ENCODE measurements at places on chromosomes 5 and 9. TPM values are rescaled to one million over a fixed set of nuclear protein-coding genes. Genes with fewer than 3 reads are reported as not detected.

DNA sequence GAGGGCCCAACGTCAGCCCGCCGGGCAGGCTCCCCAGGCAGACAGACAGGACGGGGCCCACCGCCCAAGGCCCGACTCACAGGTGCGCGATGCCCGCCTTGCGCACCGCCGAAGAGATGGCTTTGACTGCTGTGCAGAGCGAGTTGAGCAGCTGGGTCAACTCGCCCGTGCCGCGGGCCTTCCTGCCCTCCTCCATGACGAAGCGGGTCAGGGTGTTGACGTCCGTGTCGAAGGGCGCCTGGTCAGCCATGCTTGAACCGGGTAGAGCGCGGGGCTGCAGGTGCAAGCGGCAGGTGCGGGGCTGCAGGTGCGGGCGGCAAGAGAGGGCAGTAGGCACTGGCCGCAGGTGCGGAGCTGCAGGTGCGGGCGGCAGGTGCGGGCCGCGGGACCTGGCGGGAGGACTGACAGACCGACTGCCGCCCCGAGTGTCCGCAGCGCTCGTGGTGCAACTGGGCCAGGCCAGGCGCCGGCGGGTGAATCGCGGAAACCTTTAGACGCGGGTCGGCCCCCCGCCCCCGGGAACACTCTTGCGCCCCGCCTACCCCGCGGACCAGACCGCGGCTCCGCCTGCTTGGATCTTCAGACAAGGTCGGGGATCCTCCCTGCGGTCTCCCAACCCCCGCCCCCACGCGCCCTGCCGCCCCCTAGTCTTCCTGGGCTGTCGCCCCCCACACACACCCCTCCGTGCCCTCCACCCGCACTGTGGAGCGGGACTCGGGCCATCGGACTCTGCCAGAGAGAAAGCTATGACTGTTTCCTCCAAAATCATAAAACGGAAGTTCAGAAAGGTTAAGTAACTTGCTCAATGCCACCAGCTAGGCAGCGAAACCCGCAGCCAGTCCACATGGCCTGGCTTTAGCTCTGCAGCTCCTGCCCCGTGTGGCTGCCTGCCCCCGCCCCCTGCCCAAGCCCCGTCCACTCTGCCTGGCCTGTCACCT lies at the start of gene FBP1:
Gene FBP1 (minus strand): TSS at position 458 of the 938 bp plus-strand sequence. CDS start 208 bp downstream, at position 250.
- DNase-seq = no peak

- no peak for DNase-seq
Measured at GRCh38 chr9:116002624-116003023, 151.0 kb upstream of the PAPPA start.

- no peak for DNase-seq
Measured at GRCh38 chr9:8904771-8905515, 1105.4 kb upstream of the DMAC1 start.

- DNase-seq = no peak
Measured at GRCh38 chr9:89532478-89532877, 34.6 kb upstream of the SEMA4D start.

DNA sequence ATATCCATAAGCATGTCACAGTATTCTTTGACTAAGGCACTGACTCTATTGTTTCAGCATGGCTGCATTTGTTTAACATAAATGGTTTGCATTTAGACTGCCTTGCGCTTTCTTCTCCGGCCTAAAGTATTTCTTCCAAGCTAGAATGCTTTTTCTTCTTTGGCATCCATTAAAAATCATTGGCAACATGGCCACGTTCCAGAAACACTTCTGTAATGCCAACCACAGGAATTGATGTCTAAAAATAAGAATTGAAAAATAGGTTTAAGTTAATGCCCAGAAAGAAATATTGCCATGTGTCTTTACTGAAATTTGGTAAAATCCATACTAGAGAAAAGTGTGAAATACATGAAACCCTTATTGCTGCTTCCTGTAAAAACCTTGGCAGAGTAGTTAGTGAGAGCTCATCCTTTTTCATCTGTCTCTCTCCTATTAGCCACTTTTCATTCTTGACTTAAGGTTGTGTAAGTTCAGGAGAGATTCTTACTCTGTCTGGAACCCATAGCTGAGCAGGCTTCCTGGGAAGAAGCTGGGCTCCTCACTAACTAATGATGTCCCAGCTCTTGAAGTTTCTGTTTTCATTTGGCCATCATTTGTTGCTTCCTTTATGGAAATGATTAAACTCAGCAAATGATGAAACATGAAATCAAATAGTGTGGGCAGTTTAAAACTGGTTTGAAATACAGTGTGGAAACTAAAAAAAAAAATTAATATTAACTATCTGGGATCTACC lies 58.2 kb upstream of the RPS23 start:
- DNase-seq = no peak

DNA sequence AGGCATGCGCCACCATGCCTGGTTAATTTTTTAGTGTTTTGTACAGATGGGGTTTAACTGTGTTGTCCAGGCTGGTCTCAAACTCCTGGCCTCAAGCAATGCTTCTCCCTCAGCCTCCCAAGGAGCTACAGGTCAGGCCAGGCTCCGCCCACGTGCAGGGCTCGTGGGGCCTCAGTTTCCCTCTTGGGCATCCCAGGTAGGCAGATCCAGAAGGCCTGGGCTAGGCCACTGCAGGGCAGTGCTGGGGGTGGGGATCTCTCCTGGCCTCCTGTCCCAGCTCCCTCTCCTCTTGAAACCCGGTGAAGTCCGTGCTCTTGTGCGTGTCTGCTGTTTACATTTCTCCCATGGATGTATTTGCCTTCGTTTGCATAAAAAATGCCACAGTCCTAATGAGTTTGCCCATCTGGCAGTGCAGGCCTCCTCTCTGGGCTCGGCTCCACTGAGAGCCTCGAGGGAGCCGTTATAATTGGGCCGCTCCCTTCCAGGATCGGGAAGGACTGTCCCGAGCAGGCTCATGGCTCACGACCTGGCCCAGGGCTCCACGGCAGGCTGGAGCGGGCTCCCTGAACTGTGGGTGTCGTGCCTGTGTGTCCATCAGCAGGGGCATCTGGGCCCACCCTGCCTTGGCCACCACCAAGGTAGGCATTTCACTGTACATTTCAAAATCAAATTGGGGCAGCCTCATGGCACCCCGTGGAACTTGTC lies 52.6 kb upstream of the RUFY1 start:
- no peak for DNase-seq

DNA sequence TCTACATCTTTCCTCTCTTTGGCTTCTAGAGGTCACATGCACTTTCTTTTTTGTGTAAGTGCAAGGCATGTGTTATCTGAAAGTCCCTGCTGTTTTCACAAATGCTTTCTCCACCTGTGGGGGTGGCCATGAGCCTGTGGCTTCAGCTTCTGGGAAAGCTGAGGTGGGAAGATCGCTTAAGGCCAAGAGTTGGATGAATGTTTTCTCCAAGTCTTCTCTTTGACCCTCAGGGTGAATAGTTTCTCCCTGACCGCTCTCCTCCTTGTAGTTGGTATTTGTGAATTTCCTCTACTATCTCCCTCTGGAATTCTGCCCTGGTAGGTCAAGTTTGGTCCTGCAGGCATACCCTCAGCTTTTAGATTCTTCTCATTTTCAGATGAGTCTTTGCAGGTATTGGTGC lies 74.2 kb downstream of the UGCG start:
- DNase-seq = no peak

DNA sequence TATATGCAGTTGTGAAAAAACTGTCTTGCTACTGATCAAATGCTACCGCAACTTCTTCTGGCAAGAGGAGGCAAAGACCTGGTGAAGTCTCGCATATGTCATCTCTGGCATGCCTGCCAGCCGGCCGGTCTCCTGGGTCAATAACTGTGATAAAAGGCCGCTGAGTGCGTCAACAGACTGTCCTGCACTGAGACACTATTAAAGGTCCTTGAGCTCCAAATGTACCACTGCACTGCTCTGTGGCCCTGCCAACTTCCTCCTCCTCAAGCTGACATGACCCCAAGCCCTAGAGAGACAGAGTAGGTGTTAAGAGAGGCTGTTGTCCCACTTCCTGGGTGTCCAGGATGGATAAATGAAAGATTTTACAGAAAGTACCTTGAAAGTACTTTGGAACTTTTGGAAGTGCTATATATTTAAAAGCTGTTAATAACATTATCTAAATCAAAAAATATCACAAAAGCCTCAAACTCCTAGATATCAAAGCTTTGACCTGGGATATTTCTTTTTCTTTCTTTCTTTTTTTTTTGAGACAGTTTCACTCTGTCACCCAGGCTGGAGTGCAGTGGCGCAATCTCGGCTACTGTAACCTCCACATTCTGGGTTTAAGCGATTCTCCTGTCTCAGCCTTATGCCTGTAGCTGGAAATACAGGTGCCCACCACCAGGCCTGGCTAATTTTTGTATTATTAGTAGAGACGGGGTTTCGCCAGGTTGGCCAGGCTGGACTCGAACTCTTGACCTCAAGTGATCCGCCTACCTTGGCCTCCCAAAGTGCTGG lies 31.5 kb downstream of the RAPGEF1 start:
- no peak for DNase-seq

DNA sequence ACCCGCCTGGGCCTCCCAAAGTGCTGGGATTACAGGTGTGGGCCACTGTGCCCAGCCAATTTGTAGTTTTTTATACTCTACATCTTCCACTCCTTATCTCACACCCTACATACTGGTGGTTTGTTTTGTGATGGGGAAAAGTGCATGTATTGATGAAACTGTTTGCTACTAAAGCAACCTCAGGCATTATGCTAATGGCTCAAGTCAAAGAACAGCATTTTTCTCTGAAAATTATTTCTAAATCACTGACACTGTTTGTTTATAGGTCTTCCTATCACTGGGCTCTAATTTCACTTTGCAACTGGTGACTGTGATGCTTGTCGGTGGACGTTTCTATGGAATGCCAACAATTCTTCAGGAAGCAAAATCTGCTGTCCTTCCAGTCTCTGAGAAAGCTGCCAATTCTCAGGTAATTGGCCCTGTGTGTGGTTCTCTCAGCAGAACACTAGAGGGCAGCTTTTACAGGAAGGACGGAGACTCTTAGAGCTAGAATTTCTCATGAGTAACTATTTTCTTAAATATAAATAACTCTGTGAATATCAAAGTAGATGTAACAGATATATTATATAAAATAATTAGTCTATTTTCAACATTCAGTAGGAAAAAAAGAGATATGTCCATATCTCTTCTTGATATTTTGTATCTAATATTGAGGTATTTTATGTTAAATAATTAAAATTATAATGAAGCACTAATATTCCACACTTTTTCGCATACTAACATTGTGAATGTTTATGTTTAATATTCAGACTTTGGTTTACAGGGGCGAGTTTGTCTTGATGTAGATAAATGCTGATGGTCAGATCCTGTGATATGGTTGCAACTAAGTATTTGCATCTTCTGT lies 244.1 kb downstream of the ADGRV1 start:
- DNase-seq = no peak

IFNA17 gene
- not detected for polyA plus RNA-seq

DMRT2 gene
- 4.0 TPM for polyA plus RNA-seq

DNA sequence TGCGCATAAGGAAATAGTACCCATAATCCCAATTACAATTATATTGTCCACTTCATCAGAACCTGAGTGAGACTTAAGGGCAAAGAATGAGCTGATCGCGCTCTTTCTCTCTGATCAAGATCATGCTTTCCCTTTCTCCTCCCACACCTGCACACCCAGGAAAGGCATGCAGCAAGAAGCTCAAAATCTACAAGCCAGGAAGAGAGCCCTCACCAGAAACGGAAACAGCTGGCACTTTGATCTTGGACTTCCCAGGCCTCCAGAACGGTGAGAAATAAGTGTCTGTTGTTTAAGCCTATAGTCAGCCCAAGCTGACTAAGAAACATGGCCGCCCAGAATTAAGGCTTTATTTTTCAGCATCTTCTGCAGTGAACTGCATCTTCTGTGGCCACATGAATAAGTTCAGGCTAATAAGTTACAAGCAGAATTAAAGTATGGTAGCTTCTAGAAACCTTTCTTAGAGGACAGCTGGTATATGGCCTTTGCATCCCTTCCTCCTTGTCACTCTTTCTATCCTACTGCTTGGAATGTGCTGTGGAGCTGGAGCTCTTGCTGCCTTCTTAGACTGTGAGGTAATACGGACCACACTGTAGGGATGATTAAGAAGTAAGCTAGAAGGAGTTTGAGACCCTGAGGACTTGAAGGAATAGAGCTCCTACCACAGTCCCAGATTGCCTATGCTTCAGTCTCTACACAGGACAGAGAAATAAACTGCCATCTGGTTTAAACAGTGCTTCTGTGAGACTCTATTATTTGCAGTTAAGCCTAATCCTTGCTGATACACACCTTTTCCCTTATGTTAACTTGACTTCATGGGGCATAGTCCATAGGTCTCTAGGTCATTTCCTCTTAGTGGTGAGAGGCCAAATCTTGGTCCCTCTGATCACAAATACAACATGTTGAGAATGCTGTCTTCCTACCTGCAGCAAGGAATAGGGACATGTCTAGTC lies 17.2 kb downstream of the OR2S2 start:
- DNase-seq = no peak

DNA sequence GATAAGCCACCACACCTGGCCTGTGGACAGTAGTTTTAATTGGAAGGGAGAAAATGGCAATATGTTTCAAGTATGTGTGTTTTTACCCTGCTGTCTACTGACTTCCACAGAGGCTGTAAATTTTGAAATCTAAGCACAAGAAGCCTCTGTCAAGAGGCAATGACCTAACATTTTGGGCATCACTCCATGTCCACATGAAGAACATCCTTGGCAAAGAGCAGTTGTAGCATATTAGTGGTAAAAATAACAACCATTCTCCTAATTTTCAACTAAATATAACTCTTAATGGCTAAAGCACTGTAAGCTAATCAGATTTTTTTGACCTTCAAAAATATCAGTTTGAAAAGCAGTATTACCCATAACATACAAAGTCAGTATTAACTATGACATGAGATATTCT lies 100.3 kb upstream of the APC start:
- DNase-seq = no peak

DNA sequence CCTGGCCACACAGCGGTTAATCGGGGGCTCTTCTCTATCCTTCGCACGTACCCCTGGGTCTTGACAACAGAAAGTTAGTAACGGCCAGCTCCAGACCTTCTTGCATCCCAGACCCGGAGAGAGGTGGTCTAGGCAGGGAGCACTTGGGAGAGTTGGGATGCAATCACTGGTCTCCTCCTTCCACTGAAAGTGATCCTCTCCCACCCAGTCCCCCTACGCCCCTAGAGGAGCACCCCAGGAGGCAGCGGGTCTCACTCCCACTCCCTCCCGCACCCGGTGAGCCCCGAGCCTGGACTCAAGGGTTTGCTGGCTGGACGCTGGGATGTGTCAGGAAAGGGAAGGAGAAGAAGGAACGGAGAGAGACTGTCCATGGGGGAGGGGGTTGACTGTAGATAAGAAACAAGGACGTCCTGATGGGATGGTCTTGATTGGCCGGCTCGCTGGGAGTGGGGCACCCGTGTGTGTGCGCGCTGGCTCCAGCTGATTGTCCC lies 2.0 kb downstream of the RORB start:
- DNase-seq = no peak

Measured in right renal pelvis (tissue), 4 donors.